H9 (cell line): ENCODE measurements at places on chromosomes 11 and 22. TPM values are rescaled to one million over a fixed set of nuclear protein-coding genes. Genes with fewer than 3 reads are reported as not detected.

LGR4 gene
- total RNA-seq, result 97.1 and 99.2 TPM in 2 replicates

ABCG4 gene
- total RNA-seq, result 0.68 and 1.2 TPM in 2 replicates

TXNRD2 gene
- 22.9 and 25.5 TPM in 2 replicates for total RNA-seq

IGHMBP2 gene
- total RNA-seq, result 21.9 and 24.0 TPM in 2 replicates

TRIM5 gene
- total RNA-seq, result 21.3 and 21.5 TPM in 2 replicates

SPTBN2 gene
- total RNA-seq, result 80.4 and 84.8 TPM in 2 replicates

TREH gene
- total RNA-seq, result not detected in 2 replicates

OR9I1 gene
- not detected in 2 replicates for total RNA-seq

ADAMTS8 gene
- 4.9 and 5.0 TPM in 2 replicates for total RNA-seq

ZNF195 gene
- total RNA-seq, result 108 and 116 TPM in 2 replicates

OR8G5 gene
- not detected in 2 replicates for total RNA-seq

GGT5 gene
- total RNA-seq, result 0.20 TPM in 2 replicates

TPCN2 gene
- total RNA-seq, result 16.2 and 16.8 TPM in 2 replicates

SF3A1 gene
- 211 and 225 TPM in 2 replicates for total RNA-seq

DDB1 gene
- total RNA-seq, result 294 and 297 TPM in 2 replicates

ANO1 gene
- 10.9 TPM in 2 replicates for total RNA-seq

PTPN5 gene
- 1.4 and 1.9 TPM in 2 replicates for total RNA-seq

OR10D3 gene
- not detected in 2 replicates for total RNA-seq

KCNQ1OT1 gene
- 0.88 and 1.2 TPM in 2 replicates for total RNA-seq

B4GALNT4 gene
- 101 and 105 TPM in 2 replicates for total RNA-seq

CRYBB3 gene
- 0.39 and 0.53 TPM in 2 replicates for total RNA-seq

SPON1 gene
- 0.20 and 0.22 TPM in 2 replicates for total RNA-seq

UBE2L3 gene
- 78.7 and 79.7 TPM in 2 replicates for total RNA-seq

IL17REL gene
- total RNA-seq, result 0.11 and 0.20 TPM in 2 replicates

CDC42BPG gene
- total RNA-seq, result 24.2 and 24.9 TPM in 2 replicates

MYRF gene
- 12.9 and 13.9 TPM in 2 replicates for total RNA-seq

SLC22A9 gene
- total RNA-seq, result not detected in 2 replicates

MS4A3 gene
- not detected in 2 replicates for total RNA-seq

OR8D4 gene
- total RNA-seq, result not detected in 2 replicates

PATE4 gene
- total RNA-seq, result not detected in 2 replicates

CLCF1 gene
- 1.6 and 2.1 TPM in 2 replicates for total RNA-seq

MS4A15 gene
- total RNA-seq, result 0.11 TPM in 1 of 2 replicates, not detected in the other

SAA4 gene
- not detected in 2 replicates for total RNA-seq

ZNF70 gene
- 3.2 and 3.5 TPM in 2 replicates for total RNA-seq

PGA4 gene
- not detected in 2 replicates for total RNA-seq

CCDC188 gene
- total RNA-seq, result not detected in 2 replicates

BIK gene
- 6.8 and 8.3 TPM in 2 replicates for total RNA-seq

PPP6R3 gene
- total RNA-seq, result 138 and 139 TPM in 2 replicates

P2RX6 gene
- total RNA-seq, result not detected in 2 replicates

KIRREL3 gene
- total RNA-seq, result 0.09 and 0.17 TPM in 2 replicates

MICAL2 gene
- total RNA-seq, result 4.7 and 6.0 TPM in 2 replicates

DEUP1 gene
- 0.22 TPM in 1 of 2 replicates, not detected in the other for total RNA-seq

OOSP4A gene
- not detected in 2 replicates for total RNA-seq

YPEL1 gene
- 5.4 and 8.1 TPM in 2 replicates for total RNA-seq

RIMBP3C gene
- 0.22 and 0.44 TPM in 2 replicates for total RNA-seq

GLYATL2 gene
- total RNA-seq, result not detected in 2 replicates

NCAPH2 gene
- 76.2 and 78.1 TPM in 2 replicates for total RNA-seq

CAPN5 gene
- 16.7 and 17.1 TPM in 2 replicates for total RNA-seq

IGLL1 gene
- total RNA-seq, result not detected in 2 replicates

SIAE gene
- 4.7 and 5.6 TPM in 2 replicates for total RNA-seq

OR51A2 gene
- not detected in 2 replicates for total RNA-seq
